ENCODE measurements at places on chromosomes 7 and 10. TPM values are rescaled to one million over a fixed set of nuclear protein-coding genes. Genes with fewer than 3 reads are reported as not detected.

- peak; percentile 28 for DNase-seq
Observed at GRCh38 chr10:133079836-133080682, 7.7 kb upstream of the ADGRA1 start.

- DNase-seq = peak; percentile 75
Observed at GRCh38 chr10:78972160-78972946, 96.4 kb upstream of the ZMIZ1 start.

VSTM2A gene
- 1.6 TPM for polyA plus RNA-seq

DNA sequence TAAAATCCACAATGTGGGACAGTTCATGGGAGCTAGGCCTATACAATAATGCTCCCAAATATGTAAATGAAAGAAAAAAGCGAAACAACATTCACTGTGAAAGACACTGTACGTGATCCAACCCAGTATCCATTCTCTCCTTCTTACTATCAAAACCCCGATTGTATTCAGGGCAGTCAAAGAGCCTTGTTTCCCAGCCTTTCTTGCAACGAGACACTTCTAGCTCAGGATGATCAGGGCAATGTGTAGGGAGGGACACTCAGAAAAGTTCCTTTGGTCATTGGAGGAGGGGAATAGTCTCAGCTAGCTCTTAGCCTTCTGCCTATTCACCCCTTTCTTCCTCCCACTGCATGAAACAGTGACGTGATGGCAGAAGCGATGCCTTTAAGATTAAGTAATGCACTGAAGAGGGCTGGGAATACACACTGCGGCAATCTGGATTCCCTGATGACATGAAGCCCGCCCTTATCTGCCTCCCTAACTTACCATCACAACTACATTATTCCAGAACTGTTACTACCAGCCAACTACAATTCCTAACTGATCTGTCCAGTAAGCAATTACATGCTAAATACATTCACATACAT, 27.3 kb downstream of the UBE2H start:
- DNase-seq = peak; percentile 65

DNA sequence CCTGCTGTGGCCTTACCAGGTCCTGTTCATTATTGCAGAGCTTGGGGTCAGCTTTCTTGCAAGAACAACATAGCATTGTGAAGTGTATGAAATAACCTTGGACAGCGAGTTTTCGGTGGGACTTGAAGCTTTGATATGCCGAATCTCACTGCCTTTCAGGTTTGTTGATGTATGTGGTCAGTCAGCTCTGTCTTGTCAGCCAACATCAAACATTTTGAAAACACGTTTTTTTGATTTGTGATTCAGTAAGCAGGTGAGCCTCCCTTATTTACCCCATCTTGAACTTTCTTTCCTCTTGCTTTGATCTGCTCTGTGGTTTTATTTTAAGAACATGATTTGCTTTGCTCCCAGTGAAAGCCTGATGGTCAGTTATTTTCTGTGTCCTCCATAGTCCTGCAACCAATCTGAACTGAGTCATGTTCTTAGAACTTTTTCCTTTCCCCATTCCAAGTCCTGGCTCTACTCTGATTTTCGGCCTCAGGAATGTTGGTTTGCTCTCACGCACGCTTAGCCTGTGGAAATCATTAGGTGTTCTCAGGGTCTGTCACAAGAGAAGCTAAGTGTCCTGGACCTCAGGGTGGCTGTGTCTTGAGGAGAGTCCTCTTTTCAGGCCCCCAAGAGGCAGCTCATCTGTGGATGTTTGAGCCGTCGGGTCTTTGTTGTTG, 8.7 kb downstream of the WBP1L start:
- no peak for DNase-seq

DNA sequence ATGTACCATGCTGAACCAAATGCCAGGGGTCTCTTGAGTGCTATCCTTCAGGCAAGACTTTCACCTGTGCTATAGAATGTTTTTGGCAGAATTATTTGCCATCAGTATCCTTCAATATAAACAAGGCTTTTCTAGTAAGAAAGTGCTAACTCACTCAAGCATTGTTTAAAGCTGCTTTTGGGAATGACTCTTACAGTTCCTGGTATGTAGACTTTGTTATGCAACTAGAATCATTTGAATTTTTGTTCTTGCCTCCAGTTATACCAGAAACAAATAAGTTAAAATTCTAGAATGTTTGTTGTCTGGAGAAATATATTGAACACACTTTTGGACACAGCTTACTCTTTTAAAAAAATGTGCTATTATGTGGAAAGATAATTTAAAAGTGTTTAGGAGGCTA, 39.5 kb upstream of the RTKN2 start:
- DNase-seq = no peak

All from testis (tissue), 5 donors.